ENCODE measurements at places on chromosomes 4 and X. TPM values are rescaled to one million over a fixed set of nuclear protein-coding genes. Genes with fewer than 3 reads are reported as not detected.

GRCh38 chr4:7788694-7789425, 150.8 kb downstream of the AFAP1 start:
- DNase-seq = no peak

DNA sequence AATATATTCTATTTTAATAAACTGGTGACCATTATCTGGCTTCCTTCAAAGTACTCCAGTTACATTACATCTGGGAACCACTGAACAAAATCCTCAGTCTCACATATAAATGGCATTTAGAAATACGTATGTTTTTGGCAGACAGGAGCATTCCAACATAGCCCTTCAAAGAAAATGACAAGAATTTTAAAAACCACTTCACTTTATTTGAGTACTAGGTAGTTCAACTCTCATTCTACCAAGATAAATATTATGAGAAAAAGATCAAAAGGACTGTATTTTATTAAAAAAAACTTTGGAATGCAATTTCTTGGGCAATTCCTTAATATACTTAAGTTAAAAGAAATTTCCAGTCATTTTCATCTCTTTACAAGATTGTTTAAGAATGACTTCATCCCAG, 17.6 kb downstream of the TNIP3 start:
- no peak for DNase-seq

- DNase-seq = no peak
These were observed 2.1 kb upstream of the RAB39B start for GRCh38 chrX:155266439-155266838.

- no peak for DNase-seq
These were observed 315.2 kb upstream of the SLIT2 start for GRCh38 chr4:19936476-19936875.

GRCh38 chr4:96637971-96638412, 798.1 kb downstream of the PDHA2 start:
- no peak for DNase-seq

Gene SATL1
- total RNA-seq = 0.31 TPM

Gene SPANXD
- total RNA-seq = not detected

Data from H9 (cell line).